Activated CD4-positive, alpha-beta T cell treated with anti-CD3 and anti-CD28 coated beads for 24 hours (primary cell): ENCODE measurements at places on chromosomes 11 and 22.

DNA sequence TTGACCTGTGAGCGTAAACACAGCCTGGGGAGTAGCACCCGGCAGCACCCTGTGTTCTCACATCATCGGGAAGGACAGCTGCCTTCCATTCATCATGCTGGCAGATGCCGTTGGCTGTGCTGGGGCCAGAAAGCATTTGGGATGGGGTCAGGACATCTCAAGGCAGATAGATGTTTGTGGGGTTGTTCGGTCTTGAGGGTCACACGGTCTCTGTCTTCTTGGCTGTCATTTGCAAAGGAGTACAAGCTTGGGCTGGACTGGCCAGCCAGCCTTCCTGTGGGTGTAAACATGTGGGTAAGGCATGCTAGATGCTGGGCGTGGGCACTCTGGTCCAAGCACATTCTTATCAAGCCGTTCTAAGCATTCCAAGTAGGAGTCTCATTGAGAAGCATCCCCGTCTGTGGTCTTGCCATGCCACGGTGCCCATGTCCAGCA lies 81.4 kb downstream of the TBC1D22A start:
- DNase-seq: no peak

DNA sequence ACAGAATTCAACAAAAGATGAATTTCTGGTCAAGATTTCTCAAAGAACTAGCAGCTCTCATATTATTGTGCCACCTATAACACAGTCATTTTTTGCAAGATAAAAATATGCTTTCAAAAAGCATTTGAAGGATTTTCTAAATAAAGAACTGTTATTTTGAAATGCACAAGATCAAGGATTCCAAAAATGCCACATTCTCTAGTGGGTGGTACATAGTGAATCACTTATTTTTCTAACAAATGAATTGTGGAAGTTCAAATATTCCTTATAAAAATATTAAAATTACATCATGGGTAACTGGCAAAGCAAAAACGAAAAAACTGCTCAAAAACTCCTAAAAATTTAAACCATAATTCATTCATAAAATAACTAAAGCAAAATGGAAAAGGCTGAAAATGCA lies 2.1 kb downstream of the RNF141 start:
- DNase-seq: no peak

DNA sequence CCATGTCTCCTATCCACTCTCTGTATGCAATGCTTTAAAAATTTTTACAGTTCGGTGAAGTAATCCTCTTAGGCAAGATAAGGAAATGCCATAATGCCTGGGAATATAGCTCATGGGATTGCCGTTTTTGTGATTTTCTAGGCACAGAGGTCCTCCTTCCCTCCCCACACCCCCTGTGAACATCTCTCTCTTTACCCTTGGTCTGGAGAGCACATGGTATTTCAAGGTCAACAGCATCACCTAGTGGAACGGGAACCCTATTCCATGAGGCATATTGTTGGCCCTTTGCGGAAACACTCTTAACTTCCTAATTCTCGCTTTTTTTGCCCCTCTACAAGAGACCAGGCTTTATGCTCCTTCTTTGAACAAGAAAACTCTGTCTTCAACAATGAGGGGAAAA lies 8.8 kb downstream of the NXPE4 start:
- no peak for DNase-seq

- no peak for DNase-seq
Observed at GRCh38 chr11:35047769-35048168, 91.2 kb upstream of the CD44 start.

DNA sequence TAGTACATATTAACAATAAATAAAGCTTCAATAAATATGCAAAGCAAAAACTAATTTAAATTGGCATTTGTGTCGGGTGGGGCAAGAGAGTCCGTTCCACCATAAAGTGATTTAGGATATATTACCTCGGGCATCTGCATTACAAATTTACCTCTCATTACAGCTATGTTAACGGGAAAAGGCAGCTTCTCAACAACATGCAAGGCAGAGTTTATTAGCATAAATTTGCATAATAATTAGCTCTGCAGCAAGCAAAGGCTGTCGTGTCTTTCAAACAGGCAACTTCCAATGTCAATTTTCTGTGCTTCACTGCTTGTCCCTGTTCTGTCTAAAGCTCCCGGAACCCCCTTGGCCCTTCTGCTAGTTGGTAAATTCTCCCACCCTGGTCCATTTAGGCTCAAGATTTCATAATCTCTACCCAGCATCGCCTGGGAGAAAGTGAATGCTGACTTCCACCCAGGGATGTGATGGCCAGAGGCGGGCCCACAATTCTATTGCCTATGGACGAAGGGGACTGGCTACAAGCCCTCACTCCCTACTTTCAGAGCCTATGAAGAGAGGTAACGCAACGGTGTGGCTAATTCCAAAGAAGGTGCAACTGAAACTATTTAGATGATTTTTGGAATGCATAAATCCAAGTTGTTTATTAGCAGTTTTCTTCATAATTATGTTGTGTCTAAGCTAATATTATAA lies 462.1 kb downstream of the OPCML start:
- DNase-seq: no peak

- DNase-seq: no peak
Observed at GRCh38 chr11:126124231-126124661, 61.6 kb upstream of the CDON start.

DNA sequence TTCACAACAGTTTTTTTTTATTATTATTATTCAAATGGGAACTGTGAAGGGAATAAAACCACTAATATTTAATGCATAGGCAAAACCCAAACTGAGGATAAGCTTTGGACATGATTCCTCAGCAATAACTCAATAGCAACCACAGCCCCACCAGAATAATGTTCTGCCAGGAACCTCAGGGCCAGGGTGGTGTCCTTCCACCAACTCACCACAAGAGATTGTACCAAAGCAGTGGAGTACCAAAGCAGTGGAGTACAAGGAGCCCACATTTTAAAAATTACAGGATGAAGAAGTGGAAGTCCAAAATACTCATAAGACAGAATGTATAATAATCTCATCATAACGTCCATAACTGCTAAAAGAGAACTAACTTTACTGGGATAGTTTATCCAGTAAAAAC lies 32.5 kb upstream of the FZD4 start:
- no peak for DNase-seq
